Forelimb muscle (tissue), 1 donor: ENCODE measurements at places on chromosomes 5 and 9. TPM values are rescaled to one million over a fixed set of nuclear protein-coding genes. Genes with fewer than 3 reads are reported as not detected.

DNA sequence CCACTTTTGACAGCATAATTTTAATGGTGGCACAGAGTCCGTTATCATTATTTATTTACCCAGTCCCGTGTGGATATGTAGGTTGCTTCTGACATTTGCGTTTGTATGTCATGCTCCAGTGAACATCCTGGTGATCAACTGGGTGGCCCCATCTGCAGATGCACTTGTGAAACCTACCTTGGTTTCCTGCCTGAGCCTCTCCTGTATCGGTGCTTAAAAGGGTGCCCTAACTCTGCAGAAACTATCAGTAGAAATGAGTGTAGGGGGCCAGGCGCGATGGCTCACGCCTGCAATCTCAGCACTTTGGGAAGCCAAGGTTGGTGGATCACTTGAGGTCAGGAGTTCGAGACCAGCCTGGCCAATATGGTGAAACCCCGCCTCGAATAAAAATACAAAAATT, 92.1 kb upstream of the IER5L start:
- DNase-seq, result no peak

DNA sequence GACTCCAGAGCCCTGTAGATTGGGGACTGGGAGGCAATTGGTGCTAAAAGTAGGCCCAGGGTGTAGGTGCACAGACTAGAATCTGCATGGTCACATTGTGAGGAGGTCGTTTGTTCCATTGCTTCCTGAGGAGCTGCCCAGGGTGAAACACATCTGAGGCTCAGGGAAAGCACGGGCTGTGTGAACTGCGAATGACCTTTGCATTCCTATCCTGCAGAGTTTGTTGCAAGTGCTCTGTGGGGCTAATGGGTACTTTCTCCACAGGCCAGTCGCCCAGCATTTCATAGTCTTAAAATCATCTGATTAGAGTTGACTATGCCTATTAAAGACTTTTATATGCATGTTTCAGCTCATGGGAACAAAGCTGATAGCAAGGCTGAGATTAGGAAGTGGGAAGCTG, 14.4 kb upstream of the SLC46A2 start:
- DNase-seq, result no peak

DNA sequence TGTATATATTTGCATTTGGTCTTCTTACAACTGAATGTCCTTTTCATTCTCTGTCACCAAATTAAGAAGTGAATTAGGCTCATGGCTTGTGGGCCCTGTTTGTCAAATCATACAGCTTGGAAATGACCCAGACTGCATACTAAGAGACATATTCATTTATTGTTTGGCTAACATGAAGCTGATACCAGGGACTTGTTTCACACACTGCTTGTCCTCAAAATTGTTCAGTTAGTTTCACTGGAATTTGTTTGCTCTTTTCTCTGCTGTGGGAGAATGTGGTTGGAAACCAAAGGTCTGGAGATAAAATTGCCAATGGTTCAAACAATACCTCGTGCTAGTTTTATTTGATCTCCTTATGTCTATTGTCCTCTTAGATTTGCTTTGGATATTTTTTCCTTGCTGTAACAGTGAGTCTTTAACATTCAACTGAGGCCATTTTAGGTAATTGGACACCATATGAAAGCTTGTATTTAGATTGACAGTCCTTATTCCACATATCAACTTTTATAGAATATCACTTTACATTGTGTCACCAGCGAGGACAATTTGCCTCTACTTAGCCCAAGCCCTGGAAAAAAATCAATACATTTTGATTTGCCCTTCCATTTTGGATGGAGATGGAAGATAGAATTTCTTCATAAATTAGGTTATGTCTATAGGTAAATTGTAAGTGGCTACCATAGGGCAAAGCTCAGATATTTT, 144.3 kb upstream of the MTAP start:
- DNase-seq, result no peak

- no peak for DNase-seq
Observed at GRCh38 chr9:110072597-110073355, 135.2 kb downstream of the C9orf152 start.

- no peak for DNase-seq
Observed at GRCh38 chr5:172140120-172140519, 47.9 kb downstream of the STK10 start.

DNA sequence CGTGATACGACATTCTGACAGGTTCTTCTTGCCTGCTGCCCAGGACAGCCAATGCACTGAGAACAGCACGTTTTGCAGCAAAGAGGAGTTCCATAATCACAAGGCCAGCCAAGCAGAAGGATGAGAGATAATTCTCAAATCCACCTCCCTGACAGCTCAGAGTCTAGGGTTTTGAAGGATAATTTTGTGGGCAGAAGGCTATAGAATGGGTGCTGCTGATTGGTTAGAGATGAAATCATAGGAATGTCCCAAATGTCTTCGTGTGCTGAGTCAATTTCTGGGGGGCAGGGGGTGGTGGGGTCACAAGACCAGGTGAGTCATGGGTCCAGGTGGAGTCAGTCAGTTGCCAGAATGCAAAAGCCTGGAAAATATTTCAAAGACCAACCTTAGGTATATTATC, 175.5 kb upstream of the SLC30A5 start:
- no peak for DNase-seq

GRCh38 chr9:15915711-15916110, 362.9 kb downstream of the CCDC171 start:
- no peak for DNase-seq

DNA sequence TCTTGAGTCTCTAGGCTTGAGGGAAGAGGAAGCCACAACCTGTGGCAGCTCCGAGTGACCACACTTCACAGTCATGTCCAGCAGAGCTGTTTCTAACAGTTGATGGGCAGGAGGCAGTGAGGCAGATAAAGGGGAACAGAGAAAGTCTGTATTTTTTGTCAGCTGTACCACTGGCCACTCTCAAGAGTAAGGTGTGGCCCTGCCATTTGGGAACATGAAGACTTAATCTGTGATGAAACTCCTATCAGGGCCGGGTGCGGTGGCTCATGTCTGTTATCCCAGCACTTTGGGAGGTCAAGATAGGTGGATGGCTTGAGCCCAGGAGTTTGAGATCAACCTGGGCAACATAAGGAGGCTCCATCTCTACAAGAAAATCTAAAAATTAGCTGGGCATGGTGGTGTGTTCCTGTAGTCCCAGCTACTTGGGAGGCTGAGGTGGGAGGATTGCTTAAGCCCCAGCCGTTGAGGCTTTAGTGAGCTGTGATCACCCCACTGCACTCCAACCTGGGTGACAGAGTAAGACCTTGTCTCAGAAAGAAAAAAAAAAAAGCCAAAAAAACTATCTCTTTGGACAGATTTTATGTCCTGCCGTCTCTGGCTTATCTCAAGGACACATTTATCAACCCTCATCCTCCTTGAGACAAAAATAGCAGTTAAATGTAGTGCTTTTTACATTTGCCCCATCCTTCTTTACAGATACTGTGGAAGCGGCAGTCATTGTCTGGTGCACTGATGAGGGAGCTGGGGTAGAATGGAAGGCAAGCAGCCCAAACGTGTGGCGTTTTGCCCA, 11.9 kb upstream of the COL15A1 start:
- no peak for DNase-seq

GRCh38 chr9:6562871-6563430, 82.6 kb downstream of the GLDC start:
- no peak for DNase-seq

DNA sequence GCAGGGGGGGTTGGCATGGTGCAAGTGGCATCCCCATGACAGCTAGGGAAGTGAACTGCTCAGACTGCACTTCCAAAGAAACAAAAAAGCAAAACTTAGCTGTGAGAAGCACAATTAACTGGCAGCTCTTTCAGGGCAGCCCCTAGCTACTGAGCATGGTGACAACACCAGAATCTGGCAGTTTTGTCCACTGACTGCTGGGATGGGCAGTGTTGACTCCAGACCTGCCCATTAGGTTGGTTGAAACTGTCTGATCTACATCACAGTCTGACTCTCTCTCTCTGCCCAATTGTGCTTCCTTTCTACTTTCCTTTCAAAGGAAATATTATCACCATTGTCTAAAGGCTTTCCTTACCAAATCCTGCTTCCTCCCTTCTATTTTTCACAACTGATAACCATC, 12.5 kb upstream of the RAD23B start:
- no peak for DNase-seq

GRCh38 chr5:57495285-57496086, 12.9 kb upstream of the ACTBL2 start:
- DNase-seq, result no peak

DNA sequence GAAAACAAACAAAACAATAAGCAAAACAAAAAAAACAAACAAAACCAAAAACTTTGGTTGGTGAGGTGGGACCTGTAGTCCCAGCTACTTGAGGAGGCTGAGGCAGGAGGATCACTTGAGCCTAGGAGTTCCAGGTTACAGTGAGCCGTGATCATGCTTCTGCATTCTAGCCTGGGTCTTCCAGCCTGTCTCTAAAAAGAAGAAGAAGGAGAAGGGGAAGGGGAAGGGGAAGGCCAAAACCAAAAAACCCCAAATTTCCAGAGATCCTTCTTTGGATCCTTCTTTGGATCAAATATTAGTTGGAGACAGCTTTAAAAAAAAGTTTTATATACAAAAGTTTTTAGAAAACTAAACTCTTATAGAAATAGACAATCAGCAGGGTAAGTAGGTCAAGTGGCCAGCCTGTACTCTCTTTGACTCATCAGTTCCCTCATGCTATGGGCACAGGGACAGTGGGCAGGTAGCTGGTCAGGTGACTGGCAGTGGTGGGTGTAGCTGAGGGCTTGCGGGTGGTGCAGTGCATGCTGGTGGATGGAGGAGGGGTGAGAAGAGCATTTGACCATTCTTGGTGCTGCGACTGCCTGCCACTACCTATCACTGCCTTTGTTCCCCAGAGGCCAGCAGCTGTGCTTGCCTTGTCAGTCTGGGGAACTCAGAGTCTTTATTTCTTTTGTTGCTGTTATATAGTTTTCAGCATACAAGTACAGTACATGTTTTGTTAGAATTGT, 12.6 kb downstream of the RCL1 start:
- no peak for DNase-seq

Gene PCDHGA7
- 1.4 TPM for polyA plus RNA-seq

Gene SYNPO
- 32.3 TPM for polyA plus RNA-seq

Gene TRAF1
- polyA plus RNA-seq, result 4.3 TPM

Gene LRRC19
- 0.11 TPM for polyA plus RNA-seq

Gene CCDC152
- 3.6 TPM for polyA plus RNA-seq

Gene PLPP6
- 3.2 TPM for polyA plus RNA-seq

Gene NRARP
- polyA plus RNA-seq, result 3.8 TPM

Gene SLC36A2
- polyA plus RNA-seq, result 0.62 TPM

Gene FBP2
- polyA plus RNA-seq, result 91.5 TPM

Gene NUDT12
- 13.7 TPM for polyA plus RNA-seq

Gene EXOSC2
- polyA plus RNA-seq, result 26.5 TPM

Gene TGFBR1
- polyA plus RNA-seq, result 22.9 TPM
